Mammary epithelial cell (primary cell): ENCODE measurements at places on chromosomes 2 and 18. TPM values are rescaled to one million over a fixed set of nuclear protein-coding genes. Genes with fewer than 3 reads are reported as not detected.

GRCh38 chr2:42886921-42887320 lies 94.5 kb upstream of the HAAO start:
- peak; percentile 31 for DNase-seq

DNA sequence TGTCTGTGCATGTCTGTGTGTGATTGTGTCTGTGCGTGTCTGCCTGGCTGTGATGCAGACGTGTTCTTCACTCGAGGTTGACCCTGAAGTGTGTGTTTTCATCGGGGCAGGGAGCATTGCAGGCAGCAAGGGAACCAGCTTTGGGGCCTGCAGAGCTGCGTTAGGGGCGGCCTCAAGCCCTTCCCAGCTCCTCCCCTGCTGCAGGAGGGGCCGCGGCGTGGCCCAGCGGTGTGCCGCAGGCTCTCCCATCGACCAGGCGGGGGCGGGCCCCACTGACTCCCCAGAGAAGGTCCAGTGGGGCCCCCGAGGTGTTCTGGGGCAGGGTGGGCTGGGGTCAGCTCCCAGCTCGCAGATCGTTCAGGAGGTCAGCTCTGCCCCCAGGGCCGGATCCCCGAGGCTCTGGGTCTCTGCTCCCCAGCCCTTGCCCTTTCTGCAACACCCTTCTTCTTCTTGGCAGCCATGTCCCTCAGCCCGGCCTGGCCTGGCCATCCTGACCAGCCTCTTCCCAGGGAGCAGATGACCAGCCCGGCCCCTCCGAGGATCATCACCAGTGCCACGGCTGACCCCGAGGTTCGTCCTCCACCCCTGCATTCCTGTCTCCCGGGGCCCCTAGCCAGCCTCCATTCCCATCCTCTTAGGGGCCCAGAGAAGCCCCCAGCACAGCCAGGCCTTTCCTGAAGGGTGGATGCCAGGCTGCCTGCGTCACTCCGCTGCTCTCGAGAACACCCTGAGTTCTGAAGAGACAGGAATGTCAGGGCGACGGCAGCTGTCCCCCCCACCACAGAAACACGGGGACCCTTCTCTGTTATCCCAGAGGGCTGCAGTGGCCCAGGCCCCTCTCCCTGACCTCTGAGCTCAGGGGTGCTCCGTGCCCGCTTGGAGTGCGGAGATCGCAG lies 11.1 kb upstream of the KLHL30 start:
- no peak for DNase-seq

- no peak for DNase-seq
Observed at GRCh38 chr2:18402-19271, 27.7 kb downstream of the FAM110C start.

DNA sequence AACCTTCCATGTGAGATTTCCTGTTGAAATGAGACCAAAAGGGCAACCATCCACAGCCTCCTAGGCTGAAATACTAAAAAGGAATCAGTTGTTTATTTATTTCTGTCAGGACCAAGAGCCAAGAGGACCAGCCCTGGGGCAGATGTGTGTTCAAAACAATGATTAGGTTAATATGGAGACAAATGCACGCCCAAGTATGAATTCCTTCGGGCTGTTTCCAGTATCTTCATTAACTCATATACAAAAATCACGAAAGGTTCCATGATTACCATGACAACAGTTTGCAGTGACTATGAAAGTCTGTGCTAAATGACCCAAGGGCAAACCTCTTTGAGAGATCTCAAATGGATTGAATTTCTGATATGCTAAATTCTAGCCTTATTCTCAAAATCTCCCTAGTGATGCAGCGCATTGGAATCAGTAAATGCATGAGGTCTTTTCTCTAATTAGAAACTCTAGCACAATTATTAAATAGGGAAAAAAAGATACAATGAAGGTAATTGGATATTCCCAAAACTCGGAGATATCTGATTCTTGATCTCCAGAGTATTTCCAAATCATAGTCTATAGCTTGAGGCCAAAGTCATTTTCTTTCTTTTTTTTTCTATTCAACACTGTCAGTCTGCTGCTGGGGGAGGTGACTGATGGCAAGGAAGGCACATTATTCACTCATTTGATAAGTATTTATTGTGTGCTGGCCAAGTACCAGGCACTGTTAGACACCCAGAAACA lies 35.6 kb downstream of the VIT start:
- no peak for DNase-seq

- DNase-seq, result no peak
Observed at GRCh38 chr2:228913176-228913575, 357.9 kb downstream of the PID1 start.

- DNase-seq, result no peak
Observed at GRCh38 chr2:205768341-205768740, 86.0 kb downstream of the NRP2 start.

- DNase-seq, result no peak
Observed at GRCh38 chr2:677959-678550, 849 bp upstream of the TMEM18 start.

- no peak for DNase-seq
Observed at GRCh38 chr2:28430788-28431418, 38.2 kb downstream of the FOSL2 start.

DNA sequence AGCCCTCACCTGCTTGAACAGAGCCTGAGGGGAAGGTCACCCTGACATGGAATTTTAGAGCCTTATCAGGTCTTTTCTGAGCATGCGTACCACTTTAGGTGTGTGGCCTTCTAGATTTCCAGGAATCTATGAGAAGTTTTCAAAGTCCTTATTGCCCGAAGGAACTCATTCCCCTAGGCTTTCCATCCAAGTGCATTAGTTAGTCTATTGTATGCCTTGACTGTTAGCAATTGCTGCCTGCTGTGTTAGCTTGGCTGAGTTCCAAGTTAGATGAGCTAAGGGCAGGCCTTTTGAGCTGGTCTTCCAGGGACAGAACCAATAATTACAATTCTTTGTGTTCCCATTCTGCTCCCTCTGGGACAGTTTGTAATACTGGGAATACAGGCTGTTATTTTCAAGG lies 30.8 kb upstream of the PUM2 start:
- peak; percentile 36 for DNase-seq

Gene RUFY4
- not detected for total RNA-seq

Gene COLEC11
- not detected for total RNA-seq

Gene DCC
- not detected for total RNA-seq

Gene LDLRAD4
- total RNA-seq, result not detected in 2 replicates
